Muscle of back (tissue), 13 donors: ENCODE measurements at places on chromosomes 3 and 15. TPM values are rescaled to one million over a fixed set of nuclear protein-coding genes. Genes with fewer than 3 reads are reported as not detected.
A peak's percentile ranks its signal among the peaks of the same experiment; 100 is the strongest.

GRCh38 chr3:33074217-33075067 is 22.5 kb downstream of the GLB1 start:
- peak; percentile 49 for DNase-seq

DNA sequence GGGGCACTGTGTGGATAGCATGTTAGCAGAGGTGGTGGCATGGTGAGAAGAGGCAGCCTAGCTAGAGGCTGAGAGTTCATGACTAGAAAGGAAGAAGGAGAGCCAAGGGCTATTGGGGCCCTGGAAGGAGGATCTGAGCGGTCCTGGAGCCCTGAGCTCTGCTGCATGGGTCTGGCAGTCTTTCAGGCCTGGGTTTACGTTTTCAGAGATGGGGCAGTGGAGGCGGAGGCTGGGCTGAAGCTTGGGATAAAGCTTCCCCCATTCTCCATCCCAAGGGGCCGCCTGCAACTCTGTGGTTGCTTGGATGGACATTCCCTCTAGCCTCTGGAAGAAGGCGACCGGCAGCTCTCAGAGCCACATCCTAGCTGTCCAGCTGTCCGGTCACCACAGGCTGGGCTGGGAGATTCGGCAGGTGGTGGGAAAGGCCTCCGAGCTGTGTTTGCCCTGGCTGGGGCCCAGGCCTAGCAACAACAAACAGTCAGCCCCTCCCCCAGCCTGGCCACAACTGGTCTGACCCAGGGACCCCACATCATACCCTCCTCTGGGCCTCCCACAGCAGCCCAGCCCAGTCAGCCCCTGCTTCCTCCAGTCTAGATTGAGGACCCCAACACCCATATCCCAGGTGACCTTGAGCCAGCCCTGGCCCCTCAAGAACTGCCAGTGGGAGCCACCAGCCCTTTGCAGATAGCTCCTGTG is 1.8 kb upstream of the SLC38A3 start:
- no peak for DNase-seq

Gene EIF4E3
- 12.6 TPM for polyA plus RNA-seq

Gene CDC25A
- polyA plus RNA-seq: 4.9 TPM

DNA sequence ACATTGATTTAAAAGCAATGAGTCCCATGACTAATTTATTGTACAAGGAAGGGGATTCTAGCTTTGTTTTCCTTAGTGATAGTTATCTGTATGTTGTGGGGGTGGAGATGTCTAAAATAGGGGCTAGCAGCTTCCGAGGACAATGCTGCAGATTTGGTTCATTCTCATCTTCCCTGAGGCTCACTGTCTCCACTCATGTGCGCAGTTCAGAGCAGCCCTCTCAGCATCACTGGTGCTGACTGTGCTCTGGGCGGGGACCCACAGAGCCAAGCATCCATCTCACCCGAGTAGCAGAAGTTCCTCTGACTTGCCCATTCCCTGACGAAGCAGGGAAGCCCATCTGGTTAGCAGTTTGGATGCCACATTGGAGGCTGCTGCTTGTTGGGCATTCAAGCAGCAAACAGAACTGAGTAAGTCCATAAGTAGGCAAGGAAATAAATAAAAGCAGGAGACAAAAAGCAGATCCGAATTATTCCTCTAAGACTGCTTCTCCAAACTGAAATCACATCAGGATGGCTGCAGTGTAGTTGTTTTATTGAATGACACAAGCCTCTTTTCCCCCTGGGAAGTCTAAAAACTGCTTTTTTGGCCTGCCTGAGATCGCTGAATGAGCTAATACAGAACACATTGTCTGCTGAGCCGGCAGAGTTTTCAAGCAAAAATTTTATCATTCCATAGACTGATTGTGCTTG is 27.5 kb downstream of the RARB start:
- peak; percentile 80 for DNase-seq

GRCh38 chr3:32612547-32612946 is 41.9 kb upstream of the DYNC1LI1 start:
- no peak for DNase-seq

GRCh38 chr3:86938416-86939105 is 52.4 kb downstream of the VGLL3 start:
- peak; percentile 95 for DNase-seq

- no peak for DNase-seq
Observed at GRCh38 chr3:45137656-45138181, 8.5 kb downstream of the CDCP1 start.

Gene ATP13A4
- polyA plus RNA-seq: 1.4 TPM

GRCh38 chr15:98151096-98151495 is 190.6 kb downstream of the ARRDC4 start:
- DNase-seq: no peak

GRCh38 chr3:3240986-3241385 is 61.5 kb upstream of the CRBN start:
- DNase-seq: no peak

DNA sequence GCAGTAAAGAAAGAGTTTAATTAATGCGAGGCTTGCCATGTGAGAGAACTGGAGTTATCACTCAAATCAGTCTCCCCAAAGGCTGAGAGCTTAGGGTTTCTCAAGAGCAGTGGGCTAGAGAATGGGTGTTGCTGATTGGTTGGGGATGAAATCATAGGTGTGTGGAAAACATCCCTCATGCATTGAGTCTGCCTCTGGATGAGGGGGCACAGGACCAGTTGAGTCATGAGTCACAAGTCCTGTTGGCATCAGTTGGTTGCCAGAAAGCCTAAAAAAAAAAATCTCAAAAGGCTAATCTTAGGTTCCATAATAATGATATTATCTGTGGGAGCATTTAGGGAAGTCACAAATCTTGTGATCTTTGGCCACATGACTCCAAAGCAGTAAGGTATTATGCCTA is 800.3 kb downstream of the TUSC7 start:
- DNase-seq: no peak

Gene TNFAIP8L3
- polyA plus RNA-seq: 2.0 TPM

Gene IGF1R
- 13.6 TPM for polyA plus RNA-seq

DNA sequence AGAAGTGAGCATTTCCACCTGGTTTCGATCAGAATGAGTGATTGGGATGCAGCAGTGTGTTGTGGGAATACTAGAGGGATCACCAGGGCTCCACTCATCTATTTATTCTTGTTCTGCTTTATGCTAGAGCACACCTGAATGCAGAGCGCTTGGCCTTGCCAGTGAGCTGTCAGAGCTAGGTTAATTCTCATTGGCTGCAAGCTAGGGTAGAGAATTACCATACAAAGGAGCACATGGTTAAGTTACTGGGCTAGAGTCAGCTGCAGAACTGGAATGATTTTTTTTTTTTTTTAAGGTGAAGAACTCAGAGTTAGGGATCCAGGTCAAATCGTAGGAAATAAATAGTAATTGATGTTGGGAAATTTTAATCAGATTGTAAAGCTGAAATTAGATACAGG is 8.8 kb downstream of the EIF2AK4 start:
- DNase-seq: no peak

- DNase-seq: no peak
Observed at GRCh38 chr15:63210151-63211091, 21.0 kb downstream of the RAB8B start.

Gene LHFPL4
- not detected for polyA plus RNA-seq

Gene HCLS1
- polyA plus RNA-seq: 4.2 TPM

GRCh38 chr3:114624571-114625181 is 330.8 kb downstream of the TIGIT start:
- DNase-seq: peak; percentile 87

Gene NME9
- polyA plus RNA-seq: 1.1 TPM

Gene TTLL13
- 0.56 TPM for polyA plus RNA-seq

GRCh38 chr15:38229705-38230310 is 22.8 kb upstream of the SPRED1 start:
- DNase-seq: peak; percentile 79

- no peak for DNase-seq
Observed at GRCh38 chr15:38905632-38906031, 341.0 kb upstream of the RASGRP1 start.

Gene ABHD17C
- polyA plus RNA-seq: 5.1 TPM

Gene PLSCR2
- polyA plus RNA-seq: not detected

GRCh38 chr3:23067116-23067515 is 136.0 kb upstream of the UBE2E2 start:
- no peak for DNase-seq

Gene TMC3
- 0.04 TPM for polyA plus RNA-seq

GRCh38 chr3:110774496-110775265 is 296.9 kb upstream of the NECTIN3 start:
- DNase-seq: no peak

DNA sequence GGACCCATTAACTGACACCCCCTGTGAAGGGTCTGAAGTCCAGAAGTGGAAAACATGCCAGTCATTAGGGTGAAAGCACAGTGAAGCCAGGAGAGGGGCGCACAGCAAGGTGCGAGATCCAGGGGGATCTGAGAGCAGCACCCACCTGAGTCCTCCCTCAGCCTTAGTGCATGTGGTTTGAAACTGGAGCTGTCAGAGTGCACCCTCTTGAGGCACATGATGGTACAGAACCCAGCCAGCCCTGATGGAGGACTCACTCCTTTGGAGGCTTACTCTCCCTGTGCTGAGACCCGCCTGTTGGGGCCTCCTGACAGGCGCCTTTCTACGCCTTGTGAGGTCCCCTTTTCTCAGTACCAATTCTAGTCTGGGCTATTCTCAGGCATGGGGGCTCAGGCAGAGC is 77.8 kb downstream of the IL20RB start:
- no peak for DNase-seq

DNA sequence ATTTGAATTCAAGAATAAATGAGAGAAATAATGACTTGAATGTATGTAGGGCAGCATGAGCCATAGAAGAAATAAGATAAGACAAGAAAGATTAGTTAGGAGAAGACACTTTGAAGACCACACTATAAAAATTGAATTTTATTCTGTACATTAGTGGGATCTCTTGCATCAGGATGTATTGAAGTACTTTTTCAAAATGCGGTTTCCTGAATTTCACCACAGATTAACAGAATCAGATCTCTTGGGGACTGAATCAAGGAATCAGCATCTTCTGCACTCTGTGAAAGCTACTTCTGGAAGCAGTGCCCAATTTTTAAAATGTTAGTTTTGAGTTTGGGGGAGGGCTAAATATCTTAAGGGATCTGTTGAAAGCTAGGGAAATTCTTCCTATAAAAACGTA is 763.9 kb upstream of the GOLIM4 start:
- DNase-seq: no peak

DNA sequence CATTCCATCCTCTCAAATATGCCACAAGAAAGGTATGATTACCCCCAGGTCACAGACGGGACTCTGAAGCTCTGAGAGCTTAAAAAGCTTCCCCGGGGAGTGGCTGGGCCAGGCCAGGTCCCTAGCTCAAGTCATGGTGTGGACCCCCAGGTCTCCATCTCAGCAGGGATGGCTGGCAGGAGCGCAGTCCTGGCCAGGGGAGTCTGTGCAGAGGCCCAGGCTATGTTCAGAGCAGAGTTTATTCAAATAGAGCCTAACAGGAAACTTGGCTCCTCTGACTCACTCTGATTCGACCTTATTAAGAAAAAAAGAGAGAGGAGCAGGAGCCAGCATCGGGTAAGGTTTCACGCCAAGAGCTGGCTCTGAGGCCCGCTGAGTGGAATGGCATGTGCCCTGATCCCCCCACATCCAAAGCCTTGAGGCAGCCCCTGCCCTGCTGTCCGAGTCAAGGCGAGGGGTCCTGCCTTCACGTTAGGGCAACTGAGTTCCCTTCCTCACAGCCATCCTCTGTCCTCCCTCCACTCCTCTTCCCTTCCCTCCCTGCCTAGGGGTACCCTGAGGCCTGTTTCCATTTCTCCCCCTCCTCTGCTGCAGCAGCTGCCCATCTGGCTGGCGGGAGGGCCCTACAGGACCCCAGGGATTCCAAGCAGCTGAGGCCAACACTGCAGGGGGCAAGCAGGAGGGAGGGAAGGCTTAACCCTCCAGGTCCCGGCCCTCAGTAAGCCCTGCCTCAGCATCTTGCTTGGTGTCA is 1.9 kb upstream of the LOXL1 start:
- DNase-seq: peak; percentile 59

- no peak for DNase-seq
Observed at GRCh38 chr3:114878114-114878839, 268.8 kb downstream of the ZBTB20 start.

Gene SKOR1
- polyA plus RNA-seq: 0.31 TPM

DNA sequence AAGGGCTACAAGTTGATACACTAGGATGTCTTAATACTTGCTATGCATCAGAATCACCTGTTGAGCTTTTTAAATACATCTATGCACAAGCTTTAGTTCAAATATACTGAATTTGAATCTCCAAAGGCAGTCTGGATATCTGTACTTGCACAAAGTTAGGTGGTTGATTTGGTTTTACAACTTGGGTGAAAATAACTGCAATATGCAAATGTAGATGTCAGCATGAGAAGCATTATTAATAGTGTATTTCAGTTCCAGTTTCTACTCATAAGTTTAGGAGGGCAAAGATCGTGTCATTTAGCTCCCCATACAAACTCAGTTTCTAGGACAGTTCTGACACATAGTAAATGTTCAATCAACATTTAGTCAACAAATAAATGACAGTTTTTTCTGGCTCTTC is 25.6 kb downstream of the IQCB1 start:
- DNase-seq: no peak

Gene CDCP1
- 2.8 TPM for polyA plus RNA-seq

Gene CCR8
- 0.12 TPM for polyA plus RNA-seq

Gene ZNF621
- 11.0 TPM for polyA plus RNA-seq

- no peak for DNase-seq
Observed at GRCh38 chr15:51267051-51267702, 71.2 kb downstream of the CYP19A1 start.

DNA sequence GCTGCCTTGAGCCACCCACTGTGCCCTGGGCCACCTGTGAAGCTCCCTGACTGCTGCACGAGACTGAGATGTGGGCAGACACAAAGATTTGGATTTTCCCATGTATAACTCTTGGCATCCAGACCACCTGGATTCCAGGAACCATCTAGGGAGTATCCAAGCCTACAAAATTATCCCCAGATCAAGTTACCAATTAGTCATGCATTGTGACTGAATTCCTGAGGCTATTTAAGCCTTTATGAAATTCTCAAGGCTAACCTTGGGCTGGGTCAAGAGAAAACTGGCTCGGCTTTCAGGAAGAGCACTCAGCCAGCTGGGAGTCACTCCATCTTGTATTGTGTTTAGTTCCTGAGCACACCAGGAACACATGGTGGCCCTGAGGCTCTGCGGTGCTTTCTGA is 13.3 kb upstream of the ATP13A5 start:
- DNase-seq: no peak

GRCh38 chr3:126799099-126799498 is 95.1 kb downstream of the CHCHD6 start:
- DNase-seq: no peak

Gene DNAH1
- polyA plus RNA-seq: 4.9 TPM

Gene CALML4
- 6.8 TPM for polyA plus RNA-seq
